ENCODE measurements at places on chromosomes 12 and 14.

- no peak for DNase-seq
Measured at GRCh38 chr14:95313707-95314106, 6.0 kb downstream of the CLMN start.

GRCh38 chr12:10721651-10722501 lies 1.2 kb downstream of the YBX3 start:
- DNase-seq: peak; percentile 33

DNA sequence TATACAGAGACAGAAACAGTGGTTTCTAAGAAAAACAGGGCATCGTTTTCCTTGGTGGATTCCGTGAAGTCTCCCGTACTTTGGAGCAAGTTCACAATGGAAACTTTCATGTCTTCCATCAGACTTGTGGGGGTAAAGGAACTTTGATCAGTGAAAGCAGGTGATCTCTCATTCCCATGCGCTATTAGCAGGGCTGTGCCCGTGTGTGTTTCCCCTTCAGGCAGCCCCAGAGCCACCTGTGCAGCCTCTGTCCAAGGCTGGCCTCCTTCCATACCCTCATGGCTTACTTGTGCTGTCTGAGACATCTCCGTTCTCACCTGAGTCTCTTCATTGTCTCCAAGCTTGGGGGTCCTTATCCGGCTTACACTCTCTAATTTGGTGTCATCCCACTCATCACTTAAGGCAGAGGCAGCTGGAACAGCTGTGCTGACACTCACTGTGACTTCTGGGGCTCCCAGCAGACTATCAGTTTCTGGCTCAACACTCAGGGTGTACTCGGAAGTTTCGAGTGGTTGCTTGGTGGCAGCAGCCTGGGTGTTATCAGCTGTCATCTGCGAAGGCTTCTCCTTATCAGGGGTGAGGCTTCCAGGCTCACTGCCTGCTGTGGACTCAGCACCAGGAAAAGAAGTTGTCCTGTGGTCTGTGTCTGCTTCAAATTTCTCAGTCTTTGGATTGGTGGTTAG lies 13.8 kb downstream of the ARMH4 start:
- no peak for DNase-seq

DNA sequence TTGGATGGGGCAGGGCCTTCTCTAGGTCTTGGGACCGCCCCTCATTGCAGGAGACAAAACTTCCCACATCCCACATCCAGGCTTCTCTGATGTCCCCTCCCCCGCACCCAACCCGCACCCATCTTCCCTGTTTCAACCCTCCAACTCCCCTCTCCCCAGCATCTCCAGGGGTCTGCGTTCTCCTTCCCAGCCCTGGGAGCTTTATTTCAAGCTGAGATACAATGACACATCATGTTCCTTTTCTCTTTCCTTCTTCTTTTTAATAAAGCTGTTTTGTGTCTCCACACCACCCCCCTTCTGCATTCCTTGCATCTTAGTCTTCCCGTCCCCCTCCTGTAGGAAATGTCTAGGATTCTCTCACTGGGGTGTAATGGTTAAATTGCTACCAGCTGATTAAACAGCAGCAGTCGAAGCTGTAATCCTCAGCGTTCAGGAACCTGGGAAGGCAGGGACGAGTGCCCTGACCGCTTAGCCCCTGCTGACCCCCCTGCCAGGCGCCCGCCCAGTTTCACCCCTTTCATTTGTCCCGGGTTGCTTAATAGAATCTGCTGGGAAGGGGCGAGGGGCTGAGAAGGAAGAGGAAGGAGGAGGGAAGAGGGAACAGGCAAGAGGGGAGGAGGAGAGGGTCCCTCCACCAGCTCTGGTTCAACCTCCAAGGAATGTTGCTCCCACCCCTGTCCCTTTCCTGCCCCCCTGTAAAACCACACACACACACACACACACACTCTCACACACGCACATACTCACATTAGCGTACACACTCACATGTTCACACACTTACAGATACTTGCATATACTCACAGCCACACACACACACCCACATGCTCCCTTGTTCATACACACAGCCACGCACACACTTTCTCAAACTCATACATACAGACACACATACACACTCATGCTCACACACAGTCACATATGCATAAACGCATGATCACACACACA lies 104.5 kb upstream of the MED13L start:
- DNase-seq: peak; percentile 65

GRCh38 chr12:46887870-46888269 lies 62.1 kb upstream of the SLC38A4 start:
- no peak for DNase-seq

GRCh38 chr12:20120403-20120725 lies 248.0 kb upstream of the PDE3A start:
- no peak for DNase-seq

DNA sequence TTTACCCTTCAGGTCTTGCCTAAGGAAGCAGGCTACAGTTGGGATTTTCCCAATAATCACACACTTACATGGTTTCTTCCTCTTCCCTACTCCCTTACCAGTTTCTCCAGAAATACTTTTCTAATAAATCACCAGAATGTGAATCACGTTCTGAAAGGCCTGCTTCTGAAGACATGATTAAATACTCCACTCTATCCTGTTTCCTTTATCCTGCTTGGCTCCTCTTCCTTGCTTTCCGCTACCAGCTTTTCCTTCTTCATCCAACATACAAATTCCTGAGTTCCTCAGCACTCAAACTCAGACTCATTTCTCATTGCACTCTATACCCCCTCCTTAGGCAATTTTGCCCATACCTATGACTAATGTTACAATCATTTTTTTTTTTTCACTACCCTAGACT lies 118.3 kb downstream of the MGAT4C start:
- DNase-seq: no peak

GRCh38 chr14:61188978-61189808 lies 91.9 kb downstream of the TMEM30B start:
- DNase-seq: no peak

GRCh38 chr14:22002860-22003284 lies 329.3 kb upstream of the OR4E1 start:
- no peak for DNase-seq

- peak; percentile 99 for DNase-seq
Measured at GRCh38 chr12:85781766-85782165, 54.4 kb downstream of the RASSF9 start.

DNA sequence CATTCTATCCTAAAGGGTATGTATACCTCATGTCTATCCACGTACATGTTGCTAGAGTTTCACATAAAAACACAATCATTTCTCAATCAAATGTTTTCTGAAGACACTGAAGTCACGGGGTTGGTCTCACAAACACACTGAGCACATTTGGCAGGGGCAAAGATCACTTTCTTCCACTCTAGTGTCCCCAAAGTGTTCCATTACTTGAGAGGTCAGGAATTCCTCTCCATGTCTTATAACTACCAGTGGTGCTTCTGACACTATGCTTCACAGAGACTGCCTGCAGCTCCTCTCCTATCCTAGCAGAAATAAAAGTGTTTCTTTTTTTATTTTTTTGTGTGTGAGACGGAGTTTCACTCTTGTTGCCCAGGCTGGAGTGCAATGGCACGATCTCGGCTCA lies 19.1 kb downstream of the ZFYVE1 start:
- no peak for DNase-seq

- no peak for DNase-seq
Measured at GRCh38 chr12:87679251-87679650, 349.9 kb downstream of the C12orf50 start.

DNA sequence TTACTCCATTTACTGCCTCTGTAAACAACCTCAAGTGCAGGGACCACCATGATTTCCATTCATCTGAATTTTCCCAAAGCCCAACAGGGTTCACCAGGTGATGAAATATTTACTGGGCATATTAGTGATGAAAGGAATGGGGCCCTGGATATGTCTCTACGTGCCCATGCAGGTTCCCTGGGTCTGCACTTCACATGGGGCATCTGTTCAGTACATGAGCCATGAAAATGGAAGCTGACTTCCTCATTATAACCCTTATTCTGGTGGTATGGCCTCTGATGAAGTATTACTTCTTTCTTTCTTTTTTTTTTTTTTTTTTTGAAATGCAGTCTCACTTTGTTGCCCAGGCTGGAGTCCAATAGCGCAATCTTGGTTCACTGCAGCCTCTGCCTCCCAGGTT lies 26.5 kb upstream of the CORO1C start:
- DNase-seq: no peak

GRCh38 chr12:105522166-105522825 lies 191.8 kb downstream of the C12orf75 start:
- DNase-seq: no peak

GRCh38 chr14:59126714-59127436 lies 61.6 kb upstream of the DAAM1 start:
- DNase-seq: peak; percentile 79

DNA sequence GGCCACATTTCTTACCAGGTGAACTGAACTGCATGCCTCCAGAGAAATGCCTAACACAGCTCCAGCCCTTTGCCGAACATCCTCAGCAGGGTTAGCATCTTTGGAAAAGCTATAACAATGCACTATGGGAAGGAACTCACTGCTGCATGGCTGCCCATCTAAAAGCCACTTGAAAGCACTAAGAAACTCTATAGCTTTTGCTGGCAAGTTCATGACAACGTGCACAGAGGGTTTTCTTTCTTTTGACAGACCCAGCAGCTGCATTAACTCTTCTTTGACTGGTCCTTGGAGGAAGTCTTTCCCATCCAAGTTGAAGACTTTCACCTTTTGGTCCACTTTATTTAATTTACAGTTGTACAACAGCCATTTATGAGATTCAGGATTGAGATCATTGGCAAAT lies 5.3 kb downstream of the TRMT5 start:
- peak; percentile 21 for DNase-seq

GRCh38 chr12:98519257-98519907 lies 4.0 kb downstream of the TMPO start:
- DNase-seq: no peak

- no peak for DNase-seq
Measured at GRCh38 chr14:32129124-32129523, 52.0 kb downstream of the ARHGAP5 start.

GRCh38 chr12:92543840-92544239 lies 158.9 kb upstream of the PLEKHG7 start:
- DNase-seq: no peak

GRCh38 chr12:59927032-59927431 lies 331.2 kb downstream of the SLC16A7 start:
- DNase-seq: no peak

- no peak for DNase-seq
Measured at GRCh38 chr14:92490239-92490959, 23.2 kb upstream of the RIN3 start.

- DNase-seq: no peak
Measured at GRCh38 chr14:63179383-63179782, 24.9 kb upstream of the RHOJ start.

GRCh38 chr12:66132408-66132807 lies 1.9 kb upstream of the LLPH start:
- DNase-seq: no peak

DNA sequence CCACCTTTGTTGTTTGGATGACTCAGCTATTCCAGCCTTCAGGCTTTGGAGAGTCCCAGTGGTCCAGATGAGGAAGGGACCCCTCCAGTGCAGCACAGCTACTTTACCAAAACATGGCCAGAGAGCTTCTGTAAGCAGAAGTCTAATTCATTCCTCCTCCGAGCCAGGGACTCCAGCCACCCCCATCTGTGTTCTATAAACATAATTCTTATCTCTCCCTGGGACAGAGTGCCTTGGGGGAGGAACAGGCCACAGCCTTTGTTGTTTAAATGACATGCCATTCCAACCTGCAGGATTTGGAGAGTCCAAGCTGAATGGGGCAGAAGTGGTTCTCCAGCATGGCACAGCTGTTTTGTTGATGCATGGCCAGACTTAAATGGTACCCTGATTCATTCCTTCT lies 994.0 kb downstream of the TRHDE start:
- DNase-seq: no peak

- no peak for DNase-seq
Measured at GRCh38 chr12:106141003-106141402, 2.2 kb upstream of the NUAK1 start.

DNA sequence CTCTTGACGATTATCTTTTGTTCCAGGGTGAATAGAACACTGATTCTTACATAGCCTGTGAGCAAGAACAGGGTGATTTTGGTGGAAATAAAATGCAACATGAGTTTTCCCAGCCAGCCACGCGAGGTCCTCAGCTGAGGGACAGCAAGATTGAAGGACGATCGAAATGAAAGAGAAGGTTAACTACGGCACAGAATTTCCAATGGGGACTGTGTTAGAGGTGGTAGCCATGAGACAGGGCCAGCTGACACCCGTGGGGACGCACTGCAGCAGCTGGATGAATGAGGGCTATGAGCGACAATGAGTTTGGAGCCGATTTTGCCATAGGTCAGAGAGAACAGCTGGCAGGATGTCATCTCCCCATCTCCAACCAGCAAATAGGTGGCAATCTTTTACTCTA lies 243.4 kb upstream of the PELI2 start:
- DNase-seq: peak; percentile 8

DNA sequence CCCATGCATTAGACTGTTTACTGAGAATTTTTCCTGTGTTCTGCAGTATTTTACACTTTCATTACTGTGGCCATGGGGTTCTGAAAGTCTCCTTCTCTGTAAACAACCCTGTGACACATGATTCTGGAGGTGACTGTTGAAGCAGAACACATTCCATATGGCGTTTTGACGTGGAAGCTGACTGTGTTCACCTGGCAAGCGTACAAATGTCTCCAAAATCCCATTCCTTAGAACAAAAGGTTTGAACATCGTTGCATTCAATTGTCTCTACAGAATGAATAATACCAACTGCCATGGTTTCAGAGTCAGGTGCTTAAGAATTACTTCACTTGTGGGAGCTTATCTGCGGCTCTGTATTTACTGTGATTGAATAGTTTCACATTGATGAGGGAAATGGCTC lies 485.6 kb upstream of the TMEM132C start:
- DNase-seq: peak; percentile 94

- DNase-seq: peak; percentile 14
Measured at GRCh38 chr14:38616959-38617358, 361.1 kb upstream of the CLEC14A start.

Measured in G401 (cell line).